EL (cell line): ENCODE measurements at places on chromosomes 2 and 18.
A peak's percentile ranks its signal among the peaks of the same experiment; 100 is the strongest.

DNA sequence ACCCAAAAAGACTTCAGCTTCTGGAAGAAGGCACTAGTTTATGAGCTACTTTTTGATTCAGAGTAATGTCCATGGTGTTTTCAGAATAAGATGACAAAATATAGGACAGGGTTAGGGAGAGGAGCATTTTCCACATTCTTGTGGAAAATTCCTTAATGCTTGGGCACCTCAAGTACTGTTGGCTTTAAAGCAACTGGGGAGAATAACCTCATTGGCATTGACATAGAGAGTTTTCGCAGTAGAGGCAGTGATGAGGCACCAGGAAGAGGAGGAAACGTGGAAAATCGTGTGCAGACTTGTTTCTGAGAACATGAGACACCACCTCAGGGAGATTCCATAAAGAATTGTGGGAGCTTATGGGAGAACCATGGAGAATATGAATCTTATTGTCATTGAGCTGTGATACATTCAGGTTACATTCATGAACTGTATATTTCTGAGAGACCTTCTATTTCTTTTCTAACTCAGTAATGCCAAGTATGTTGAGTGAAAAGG lies 929.0 kb upstream of the NRXN1 start:
- peak; percentile 0 for DNase-seq

DNA sequence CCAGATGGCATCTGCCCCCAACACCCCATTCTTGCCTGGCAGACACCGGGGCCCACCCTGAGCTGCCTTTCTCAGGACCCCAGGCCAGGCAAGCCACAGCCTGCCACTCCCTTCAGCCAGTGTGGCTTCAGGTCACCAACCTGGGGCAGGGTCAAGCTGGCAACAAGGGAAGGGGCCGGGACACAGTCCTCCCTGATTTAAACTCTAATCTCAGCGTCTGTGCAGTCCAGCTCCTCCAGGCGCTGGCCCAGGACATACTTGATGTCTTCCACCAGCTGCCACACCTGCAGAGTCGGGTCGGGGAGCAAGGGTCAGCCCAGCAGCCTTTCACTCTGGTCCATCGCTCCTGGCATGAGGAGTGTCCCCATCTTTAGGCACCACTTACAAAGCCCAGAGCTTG lies 29.0 kb upstream of the ALPP start:
- DNase-seq: no peak

- no peak for DNase-seq
Measured at GRCh38 chr18:37631422-37631821, 65.8 kb upstream of the CELF4 start.

DNA sequence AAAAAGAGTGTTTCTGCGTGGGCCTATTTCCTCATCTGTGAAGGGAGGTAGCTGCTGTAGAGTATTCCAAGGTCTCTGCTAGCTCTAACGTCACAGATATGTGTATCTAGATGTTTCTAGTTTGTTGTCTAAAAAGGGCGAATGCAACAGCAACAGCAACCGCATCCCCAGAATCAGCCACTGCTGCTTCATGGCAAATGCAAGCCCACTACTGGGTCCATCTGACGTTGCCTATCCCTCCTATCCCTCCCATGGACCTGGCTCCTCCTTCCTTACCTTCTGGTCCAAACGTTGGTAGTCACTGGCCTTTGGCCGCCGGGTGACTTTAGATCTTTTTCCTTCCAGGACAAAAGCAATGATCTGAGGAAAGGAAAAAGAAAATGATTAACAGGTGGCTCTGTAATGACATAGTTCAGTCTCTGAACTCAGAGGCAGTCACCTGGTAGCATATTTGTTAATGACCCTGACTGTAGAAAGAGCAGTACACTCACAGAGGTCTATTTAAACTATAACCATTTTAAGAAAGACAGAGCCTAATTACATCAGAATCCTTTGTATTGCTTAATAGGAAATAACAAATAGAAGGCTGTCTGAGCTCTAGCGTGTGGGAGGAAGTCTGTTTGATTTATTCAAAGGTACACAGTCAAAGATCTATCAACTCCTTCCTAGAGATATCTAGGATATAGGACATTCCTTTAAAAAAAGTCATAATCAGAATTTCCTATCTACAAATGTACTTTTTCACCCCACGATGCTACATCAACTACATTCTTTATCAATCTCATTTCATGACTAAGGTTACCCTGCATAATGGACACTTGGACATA lies 2.9 kb downstream of the TGOLN2 start:
- DNase-seq: peak; percentile 17
